ENCODE measurements at places on chromosomes 1 and 21.

- DNase-seq: no peak
These were observed 58.3 kb downstream of the CD46 start for GRCh38 chr1:207810173-207810572.

GRCh38 chr1:224939844-224940425, 10.5 kb downstream of the DNAH14 start:
- DNase-seq: no peak

DNA sequence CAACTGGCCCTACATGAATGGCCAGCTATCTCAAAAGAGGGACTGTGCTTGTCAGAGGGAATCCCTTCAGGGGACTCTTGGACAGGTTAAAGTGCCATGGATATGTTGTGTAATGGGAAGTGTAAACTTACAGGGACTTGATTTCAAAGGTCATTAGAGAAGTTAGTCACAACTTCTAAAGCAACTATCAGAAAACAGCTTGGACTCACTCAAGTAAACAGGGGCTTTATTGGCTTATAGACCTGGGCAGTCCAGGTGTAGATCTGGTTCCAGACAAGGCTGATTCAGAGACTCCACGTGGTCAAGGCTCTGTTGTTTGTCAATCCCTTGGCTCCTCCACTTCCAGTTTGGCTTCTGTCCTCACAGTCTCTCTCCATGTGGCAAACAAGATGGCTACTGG, 2.3 kb downstream of the CRP start:
- no peak for DNase-seq

DNA sequence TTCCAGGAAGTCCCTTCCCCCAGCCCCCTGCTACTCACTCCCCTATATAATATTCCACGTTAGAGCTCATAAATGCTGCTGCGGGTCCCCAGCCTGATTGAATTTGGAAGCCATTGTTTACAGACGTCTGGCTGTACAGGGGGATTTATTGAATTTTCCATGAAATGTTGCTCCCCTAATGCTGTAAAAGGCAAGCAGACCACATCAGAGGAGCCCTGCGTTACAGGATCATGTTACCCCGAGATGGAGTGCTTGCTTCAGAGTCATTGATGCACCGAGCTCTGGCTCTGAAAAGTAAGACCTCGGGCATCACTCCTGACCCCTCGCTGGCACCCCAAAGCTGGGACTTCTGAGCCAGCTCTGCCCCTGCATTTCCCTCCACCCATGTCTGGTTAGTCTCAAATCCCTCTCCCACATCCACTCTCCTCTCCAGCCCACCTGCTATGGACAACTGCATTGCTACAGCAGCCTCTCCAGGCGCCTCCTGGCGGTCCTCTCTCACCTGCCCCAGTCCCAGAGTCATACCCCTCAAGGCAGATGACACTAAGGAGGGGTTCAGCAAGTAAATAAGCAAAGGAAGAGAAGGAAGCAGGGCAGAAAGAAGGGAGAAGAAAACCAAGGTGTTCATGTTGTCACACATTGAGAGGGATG, 127.8 kb downstream of the TMEM53 start:
- no peak for DNase-seq

DNA sequence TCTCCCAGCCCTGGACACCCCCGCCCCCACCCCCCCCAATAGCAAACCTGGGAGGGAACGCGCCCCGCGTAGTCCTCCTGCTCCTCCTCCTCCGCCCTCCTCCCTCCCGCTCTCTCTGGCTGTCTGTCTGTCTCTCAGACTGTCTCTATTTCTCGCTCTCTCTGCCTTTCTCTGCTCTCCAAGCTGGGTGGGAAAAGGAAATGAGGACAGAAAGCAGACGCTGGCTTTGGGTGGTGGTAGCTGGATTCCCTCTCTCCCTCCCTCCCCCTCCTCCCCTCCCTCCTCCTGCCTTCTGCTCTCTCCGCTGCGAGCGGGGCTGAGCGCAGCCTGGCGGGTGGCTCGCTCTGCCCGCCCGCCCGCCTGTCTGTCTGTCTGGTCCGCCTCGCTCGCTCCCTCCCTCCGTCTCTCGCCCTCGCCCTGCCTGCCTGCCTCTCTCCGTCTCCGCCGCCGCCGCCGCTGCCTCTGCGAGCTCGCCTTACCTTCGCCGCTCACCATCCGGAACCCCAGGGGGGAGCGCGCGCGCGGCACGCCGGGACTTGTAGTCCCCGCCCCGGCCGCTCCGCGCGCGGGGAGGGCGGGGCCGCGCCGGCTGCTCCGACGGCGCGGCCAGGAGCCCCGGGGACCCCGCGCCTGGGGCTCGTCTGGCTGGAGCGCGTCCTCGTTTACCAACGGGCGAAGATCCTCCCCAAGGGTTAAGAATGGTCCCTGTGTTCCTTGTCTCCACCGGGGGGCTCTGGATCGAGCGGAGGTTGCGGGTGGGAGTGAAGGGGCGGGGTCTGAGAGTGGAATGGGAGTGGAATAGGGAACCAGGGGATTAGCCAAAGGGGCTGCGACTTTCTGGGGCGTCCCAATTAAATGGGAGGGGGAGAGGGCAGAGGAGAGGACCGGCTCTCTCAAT, at the start of gene AHDC1:
TSS of gene AHDC1 (minus strand) at position 464 of the 898 bp plus-strand sequence. CDS start 52,029 bp downstream, outside the sequence.
- peak; percentile 84 for DNase-seq

DNA sequence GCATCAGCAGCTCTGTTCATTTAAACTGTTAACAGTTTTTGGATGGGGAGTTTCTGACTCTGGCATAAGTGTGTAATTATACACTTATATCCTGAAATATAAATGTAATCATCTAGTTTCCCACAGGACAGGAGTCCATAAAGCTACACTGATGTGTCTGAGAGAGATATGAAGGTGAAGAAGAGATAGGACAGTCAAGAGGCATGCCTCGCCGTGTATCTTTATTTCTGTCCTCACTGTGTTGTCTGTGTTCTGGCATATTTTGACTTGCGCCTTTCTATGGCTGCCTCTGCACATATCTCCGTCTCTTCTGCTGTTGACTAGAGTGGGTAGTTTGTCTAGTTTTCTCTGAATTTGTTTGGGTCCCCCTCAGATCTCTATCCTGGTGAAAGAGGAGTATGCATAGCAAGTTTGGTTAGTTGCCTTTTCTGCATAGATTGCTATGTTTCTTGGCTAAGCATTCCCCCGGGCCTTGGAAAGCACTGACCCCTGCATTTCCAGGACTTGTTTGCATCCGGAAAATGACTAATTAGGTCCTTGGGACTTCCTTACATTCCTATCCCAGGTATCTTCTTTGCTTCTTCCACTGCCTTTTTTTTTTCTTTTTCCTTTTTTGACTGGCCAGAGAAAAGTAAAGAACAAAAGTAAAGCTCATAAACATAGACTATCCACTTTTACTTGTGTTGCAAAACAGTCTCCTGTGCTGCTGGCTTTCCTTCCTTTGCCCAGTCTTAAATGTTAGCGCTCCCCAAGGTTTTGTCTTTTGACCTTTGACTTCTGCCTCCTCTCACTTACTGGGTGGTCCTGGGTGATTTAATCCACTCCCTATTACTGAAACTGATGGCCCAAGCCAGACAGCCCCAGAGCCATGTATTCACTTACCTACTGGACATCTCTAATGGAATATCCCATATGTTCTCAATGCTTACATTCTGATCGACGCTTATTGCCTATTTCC, 27.6 kb upstream of the CNN3 start:
- no peak for DNase-seq

DNA sequence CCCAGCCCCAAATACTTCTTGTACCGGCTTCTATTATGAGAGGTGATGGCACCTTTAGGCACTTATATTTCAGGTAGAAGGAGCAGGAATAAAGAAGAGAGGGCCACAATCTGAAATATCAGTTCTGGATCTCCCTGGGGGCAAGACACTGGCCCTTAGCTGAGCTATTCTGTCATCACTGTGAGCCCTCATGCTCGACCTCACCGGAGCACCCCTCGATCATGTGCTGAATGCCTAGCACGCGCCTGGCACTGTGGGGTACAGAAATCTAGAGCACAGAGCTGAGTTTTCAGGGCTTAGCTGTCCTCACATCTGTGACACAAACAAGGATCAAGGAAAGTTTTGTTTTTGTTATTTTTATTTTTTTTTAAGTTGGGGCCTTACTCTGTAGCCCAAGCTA, 7.6 kb upstream of the MX1 start:
- DNase-seq: no peak

- DNase-seq: no peak
These were observed 68.2 kb downstream of the POFUT2 start for GRCh38 chr21:45219517-45219916.

DNA sequence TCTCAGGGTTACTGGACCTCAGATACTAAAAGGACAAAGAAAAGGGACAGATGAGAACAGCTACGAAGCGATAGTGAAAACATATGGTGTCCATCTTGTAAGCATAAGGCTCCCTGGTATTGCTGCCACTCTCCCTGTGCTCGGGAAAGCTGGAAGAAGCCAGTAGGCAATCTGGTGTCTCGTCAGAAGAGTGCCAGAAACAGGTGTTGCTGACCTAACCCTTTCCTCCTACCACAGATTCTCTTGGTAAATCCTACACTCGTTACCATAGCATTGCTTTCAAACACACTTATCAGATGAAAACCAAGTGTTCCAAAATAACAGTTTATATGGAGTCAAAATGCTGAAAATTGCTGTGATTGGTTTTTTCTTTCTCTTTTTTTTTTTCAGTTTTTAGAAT, 146.3 kb downstream of the NRIP1 start:
- DNase-seq: no peak

DNA sequence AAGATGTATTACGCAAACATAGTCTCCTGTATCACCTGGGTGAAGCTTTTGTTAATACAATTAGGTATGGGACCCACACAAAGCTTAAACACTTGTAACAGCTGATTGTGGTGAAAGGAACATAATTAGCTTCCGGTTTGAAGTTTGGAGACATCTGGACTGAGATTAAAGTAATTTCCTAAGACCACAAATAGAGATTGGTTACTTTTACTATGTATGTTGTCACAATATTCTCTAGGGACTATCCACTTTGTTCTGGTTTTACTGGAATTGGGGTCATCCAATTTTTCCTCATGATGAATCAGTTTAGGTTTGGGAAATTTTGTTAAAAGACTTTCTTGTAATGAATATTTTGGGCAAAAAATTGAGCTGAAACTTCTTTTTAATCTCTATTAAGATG, 71.8 kb upstream of the SAMSN1 start:
- DNase-seq: no peak

DNA sequence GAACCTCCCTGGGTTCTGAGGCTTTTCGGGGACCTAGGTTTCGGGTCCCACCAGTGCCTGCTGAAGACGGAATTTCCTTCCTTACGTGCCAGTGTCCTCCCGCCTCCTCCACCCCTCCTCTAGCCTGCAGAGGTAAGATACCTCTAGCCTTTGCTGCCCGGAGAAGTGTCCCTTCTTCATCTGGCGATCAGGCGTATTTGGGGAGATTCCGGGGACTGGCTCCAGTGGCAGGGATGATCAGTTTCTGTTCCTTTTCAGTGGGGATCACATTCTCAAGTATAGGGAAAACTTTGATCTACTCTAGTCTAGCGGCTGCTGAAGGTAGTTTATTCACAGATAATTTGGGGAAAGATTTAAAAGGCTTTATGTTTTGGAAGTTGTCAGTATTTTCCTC, 674 bp downstream of the CEP350 start:
- DNase-seq: no peak

- no peak for DNase-seq
These were observed 14.4 kb upstream of the ZFYVE9 start for GRCh38 chr1:52127181-52128180.

- DNase-seq: no peak
These were observed 838.2 kb upstream of the B3GALT2 start for GRCh38 chr1:194024659-194025058.

GRCh38 chr1:97996880-97997279, 76.0 kb upstream of the DPYD start:
- DNase-seq: no peak

GRCh38 chr1:206449565-206449964, 20.7 kb upstream of the IKBKE start:
- no peak for DNase-seq

- DNase-seq: no peak
These were observed 308.1 kb downstream of the ADGRL2 start for GRCh38 chr1:82108843-82109242.

- DNase-seq: no peak
These were observed 79.3 kb downstream of the RPS6KA1 start for GRCh38 chr1:26608895-26609294.

DNA sequence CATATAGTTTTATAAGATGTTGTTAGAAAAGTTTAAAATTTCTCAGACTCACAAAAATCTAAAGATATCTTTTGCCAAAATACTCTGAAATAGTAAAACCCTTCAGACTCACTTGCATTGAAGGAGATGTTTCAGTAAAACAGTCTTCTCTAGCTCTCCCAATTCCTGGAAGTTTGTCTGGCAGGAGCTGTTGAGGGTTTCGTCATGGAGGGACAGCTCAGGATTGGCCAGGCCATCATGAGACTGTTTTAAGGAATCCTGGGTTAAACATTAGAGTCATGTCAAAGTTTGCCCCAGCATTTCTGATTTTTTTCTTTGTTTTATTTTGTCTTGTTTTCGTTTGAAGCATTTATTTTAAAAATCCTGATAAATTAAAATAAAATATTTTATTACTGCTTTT, 293.8 kb upstream of the PBX1 start:
- DNase-seq: no peak

GRCh38 chr21:44729336-44730027, 18.1 kb upstream of the TSPEAR start:
- no peak for DNase-seq

DNA sequence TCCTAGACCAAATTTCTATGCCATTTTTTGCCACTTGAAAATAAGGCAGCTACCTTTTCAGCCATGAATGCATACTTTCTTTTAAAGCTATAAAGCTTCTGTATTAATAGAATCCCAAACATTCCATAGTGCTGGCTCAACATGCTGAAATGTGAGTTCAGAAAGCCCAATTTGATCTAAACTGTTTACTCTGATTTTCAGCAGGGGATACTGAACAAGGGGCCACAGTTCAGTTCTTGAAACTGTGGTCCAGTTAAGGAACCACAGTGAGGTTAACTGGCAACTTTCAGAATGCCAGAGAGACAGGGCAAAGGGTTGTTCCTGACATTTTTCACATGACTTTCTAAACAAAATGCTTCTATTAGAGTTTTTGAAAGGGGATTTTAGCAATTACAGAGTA, 85.7 kb upstream of the COL11A1 start:
- DNase-seq: no peak

DNA sequence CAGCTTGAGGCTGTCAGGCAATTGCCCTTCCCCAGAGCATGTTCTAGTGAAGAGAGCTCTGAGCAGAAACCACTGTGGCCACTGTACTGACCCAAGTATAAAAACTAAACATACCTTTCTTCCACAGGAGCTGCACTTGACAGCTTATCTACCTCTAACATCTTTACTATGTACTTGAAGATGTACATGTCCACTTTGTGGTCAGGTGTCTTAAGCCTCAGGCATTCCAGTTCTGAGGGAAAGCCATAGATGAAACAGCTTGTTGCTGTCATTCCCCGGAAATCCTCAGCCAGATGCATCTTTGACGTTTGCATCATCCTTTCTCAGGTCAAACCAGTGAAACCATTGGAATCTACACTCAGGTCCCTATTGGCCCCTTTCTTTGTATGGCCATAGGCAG, 70.4 kb downstream of the CHRM3 start:
- no peak for DNase-seq

DNA sequence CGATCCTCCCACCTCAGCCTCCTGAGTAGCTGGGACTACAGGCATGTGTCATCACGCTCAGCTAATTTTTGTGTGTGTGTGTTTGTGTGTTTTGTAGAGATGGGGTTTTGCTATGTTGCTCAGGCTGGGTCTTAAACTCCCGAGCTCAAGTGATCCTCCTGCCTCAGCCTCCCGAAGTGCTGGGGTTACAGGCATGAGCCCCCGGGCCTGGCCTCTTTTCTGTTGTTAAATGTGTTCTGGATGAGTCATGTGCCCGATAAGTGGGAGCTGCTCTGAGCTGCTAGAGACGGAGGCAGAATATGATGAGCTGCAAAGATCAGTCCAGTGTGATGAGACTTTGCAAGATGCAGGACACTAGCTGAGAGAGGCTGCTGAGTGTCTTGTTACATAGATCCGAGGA, 75.5 kb downstream of the VPS13D start:
- no peak for DNase-seq

GRCh38 chr1:211487672-211488208, 4.2 kb downstream of the RD3 start:
- DNase-seq: no peak

All from stimulated activated CD8-positive, alpha-beta memory T cell treated with anti-CD3 and anti-CD28 coated beads, Interleukin-7, amount 100 ng/mL, for 1 hour (primary cell).